DND-41 (cell line): ENCODE measurements at places on chromosomes 11 and 22.
A peak's percentile ranks its signal among the peaks of the same experiment; 100 is the strongest.

DNA sequence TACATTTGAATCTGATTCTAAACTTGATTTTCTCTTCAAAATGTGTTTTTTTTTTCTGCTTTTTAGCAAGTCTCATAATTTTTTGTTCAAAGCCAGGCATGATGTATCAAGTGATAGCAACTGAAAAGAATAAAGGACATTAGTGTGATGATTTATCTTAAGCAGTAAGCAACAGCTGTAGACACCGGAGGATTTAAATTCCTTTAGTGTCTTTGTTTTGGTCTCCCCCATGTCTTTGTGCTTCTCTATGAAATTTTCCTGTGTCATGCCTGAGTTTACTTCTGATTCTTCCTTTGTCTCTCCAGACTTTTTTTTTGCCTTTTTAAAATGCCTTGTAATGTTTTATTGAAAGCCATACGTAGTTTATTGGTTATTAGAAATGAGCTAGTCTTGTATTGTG is 934.2 kb upstream of the RAG2 start:
- DNase-seq, result no peak

DNA sequence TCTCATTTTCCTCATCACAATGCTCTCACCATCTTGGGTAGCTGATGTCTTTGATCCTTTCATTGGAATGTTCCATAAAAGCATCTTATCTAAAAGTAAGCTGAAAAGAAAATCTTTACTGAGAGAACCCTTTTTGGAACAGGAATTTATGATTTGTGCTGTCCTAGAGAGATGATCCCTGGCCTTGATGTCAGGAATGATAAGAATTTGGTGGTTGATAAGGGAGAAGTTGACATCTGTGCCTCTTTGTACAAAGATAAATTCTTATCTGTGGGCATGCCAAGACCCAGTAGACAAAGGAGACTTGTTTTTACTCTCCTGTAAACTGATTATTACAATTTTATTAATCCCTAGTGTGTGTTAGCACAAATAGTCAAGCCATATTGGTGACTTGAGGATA is 36.9 kb downstream of the NAALAD2 start:
- DNase-seq, result no peak

GRCh38 chr11:1871531-1871930 is 18.6 kb downstream of the LSP1 start:
- no peak for DNase-seq

DNA sequence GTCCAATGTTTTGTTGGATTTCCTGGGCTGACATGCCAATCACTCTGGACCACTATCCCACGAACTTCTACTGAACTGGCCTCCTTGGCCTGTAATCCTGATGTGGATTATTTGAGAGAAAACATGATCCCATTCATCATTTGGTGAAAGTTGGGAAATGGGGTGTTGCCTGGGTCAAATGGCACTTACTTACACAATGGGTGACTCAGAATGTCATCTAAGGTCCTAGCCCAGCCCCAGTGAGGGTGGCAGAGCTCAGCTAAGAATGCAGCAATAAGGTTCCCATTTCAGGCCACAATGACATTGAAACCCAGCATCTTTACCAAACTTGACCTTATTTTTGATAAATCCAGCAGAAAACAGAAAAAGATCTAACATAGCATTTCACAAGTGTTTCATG is 8.0 kb upstream of the DSCAML1 start:
- DNase-seq, result no peak

- DNase-seq, result no peak
Measured at GRCh38 chr22:28123989-28124766, 205.1 kb upstream of the PITPNB start.

- DNase-seq, result peak; percentile 14
Measured at GRCh38 chr11:87035976-87036583, 1.7 kb upstream of the TMEM135 start.

GRCh38 chr11:99695106-99695505 is 674.4 kb downstream of the CNTN5 start:
- no peak for DNase-seq

- no peak for DNase-seq
Measured at GRCh38 chr11:16789063-16789420, 50.6 kb downstream of the C11orf58 start.

GRCh38 chr22:49599691-49600455 is 227.8 kb downstream of the BRD1 start:
- no peak for DNase-seq

- no peak for DNase-seq
Measured at GRCh38 chr11:57499983-57500461, 15.5 kb downstream of the SLC43A1 start.

DNA sequence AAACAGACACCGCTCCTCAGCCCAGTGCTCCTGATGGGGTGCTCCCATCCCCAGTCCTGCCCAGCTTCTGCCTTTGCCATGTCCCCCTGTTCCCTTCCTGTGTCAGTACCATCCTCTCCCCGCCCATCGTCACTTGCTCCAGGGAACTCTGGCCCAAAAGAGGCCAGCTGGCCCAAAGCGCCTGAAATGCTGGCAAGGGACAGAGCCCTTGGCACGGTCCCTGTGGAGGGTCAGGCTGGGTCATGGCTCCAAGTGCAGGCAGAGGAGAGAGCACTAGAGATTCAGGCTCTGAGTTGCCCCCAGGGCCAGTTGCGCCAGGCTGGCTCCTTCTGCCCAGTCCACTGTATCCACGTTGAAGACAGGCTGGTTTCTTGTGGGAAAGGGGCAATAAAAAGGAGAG is 8.4 kb upstream of the HDHD5 start:
- no peak for DNase-seq

- no peak for DNase-seq
Measured at GRCh38 chr11:62835336-62835735, 2.7 kb upstream of the TEX54 start.
